Hepatocyte (in vitro differentiated cells): ENCODE measurements at places on chromosomes 13 and 19.

- H3K4me1 ChIP-seq = peaks cover 14% of the 10 kb centered on the region
- no peak overlapping the region for H3K4me3 ChIP-seq
- H3K27ac ChIP-seq = peak overlapping the region; percentile 93
- no peaks in the 10 kb centered on the region for H3K36me3 ChIP-seq
- no peaks in the 10 kb centered on the region for H3K27me3 ChIP-seq
Measured at GRCh38 chr13:110023729-110024644, 237.6 kb upstream of the IRS2 start.

DNA sequence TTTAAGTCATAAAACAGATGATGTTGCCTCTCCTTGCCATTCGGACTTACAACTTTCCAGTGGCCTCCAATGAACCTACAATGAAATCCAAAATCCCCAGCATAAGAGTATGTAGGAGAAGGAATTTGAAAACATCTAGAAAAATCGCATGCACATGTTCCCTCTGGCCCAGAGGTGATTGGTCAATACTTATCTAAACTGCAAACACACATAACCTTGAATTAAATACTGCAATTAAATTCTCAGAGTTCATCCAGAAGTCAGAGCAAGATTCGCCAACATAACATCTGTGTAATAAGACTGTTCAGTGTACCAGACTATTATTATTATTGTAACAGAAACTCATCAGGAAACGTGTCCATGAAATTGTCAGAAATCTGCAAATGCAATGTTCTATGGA is 82.2 kb upstream of the USP29 start:
- no peak for DNase-seq
- no peaks in the 10 kb centered on the region for H3K4me1 ChIP-seq
- no peak overlapping the region for H3K4me3 ChIP-seq
- no peaks in the 10 kb centered on the region for H3K36me3 ChIP-seq
- no peaks in the 10 kb centered on the region for H3K27me3 ChIP-seq

- peak overlapping the region; percentile 56 for H3K27ac ChIP-seq
- DNase-seq = no peak
- H3K4me3 ChIP-seq = no peak overlapping the region
- no peaks in the 10 kb centered on the region for H3K36me3 ChIP-seq
Measured at GRCh38 chr19:48796298-48797083, 14.3 kb downstream of the BCAT2 start.

GRCh38 chr19:41612483-41612882 is 14.4 kb downstream of the CEACAM4 start:
- DNase-seq = no peak
- H3K4me3 ChIP-seq = no peak overlapping the region
- no peaks in the 10 kb centered on the region for H3K27me3 ChIP-seq
- H3K4me1 ChIP-seq = no peaks in the 10 kb centered on the region

DNA sequence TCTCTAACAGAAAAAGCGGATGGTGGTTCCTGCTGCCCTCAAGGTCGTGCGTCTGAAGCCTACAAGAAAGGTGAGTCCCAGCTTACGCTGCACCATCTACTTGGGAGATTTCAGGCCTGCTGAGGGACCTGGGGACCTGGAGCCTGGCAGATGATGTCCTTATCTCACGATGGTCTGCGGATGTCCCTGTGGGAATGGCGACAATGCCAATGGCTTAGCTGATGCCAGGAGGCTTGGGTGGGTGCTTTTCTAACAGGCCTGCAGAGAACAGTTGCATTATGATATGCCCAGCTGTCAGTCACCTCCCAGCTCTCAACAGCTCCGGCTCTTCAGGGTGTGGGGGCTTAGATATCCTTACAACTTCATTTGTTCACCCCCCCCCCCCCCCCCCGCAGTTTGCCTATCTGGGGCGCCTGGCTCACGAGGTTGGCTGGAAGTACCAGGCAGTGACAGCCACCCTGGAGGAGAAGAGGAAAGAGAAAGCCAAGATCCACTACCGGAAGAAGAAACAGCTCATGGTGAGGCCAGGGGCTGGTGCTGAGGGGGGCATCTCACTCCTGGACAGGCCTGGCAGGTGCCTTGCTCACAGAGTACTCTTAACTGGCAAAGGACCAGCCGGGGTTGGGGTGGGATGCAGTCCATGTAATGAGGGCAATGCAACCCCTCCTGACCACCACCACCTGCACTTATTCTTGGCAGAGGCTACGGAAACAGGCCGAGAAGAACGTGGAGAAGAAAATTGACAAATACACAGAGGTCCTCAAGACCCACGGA is 3.8 kb downstream of the RPL13A start:
- H3K4me1 ChIP-seq = peaks cover 25% of the 10 kb centered on the region
- no peak overlapping the region for H3K4me3 ChIP-seq
- no peaks in the 10 kb centered on the region for H3K27me3 ChIP-seq
- no peak for DNase-seq

GRCh38 chr13:63517371-63517770 is 2101.7 kb upstream of the PCDH20 start:
- no peak for DNase-seq
- H3K27me3 ChIP-seq = no peaks in the 10 kb centered on the region
- H3K36me3 ChIP-seq = no peaks in the 10 kb centered on the region
- H3K27ac ChIP-seq = no peak overlapping the region
- H3K4me1 ChIP-seq = no peaks in the 10 kb centered on the region
- H3K4me3 ChIP-seq = no peak overlapping the region

GRCh38 chr13:88979465-88980175 is 1308.4 kb downstream of the SLITRK5 start:
- peak; percentile 9 for DNase-seq
- no peaks in the 10 kb centered on the region for H3K27me3 ChIP-seq
- H3K36me3 ChIP-seq = no peaks in the 10 kb centered on the region
- no peaks in the 10 kb centered on the region for H3K4me1 ChIP-seq
- H3K27ac ChIP-seq = no peak overlapping the region

GRCh38 chr13:24308068-24308445 is 1.3 kb upstream of the C1QTNF9 start:
- DNase-seq = no peak
- H3K36me3 ChIP-seq = no peaks in the 10 kb centered on the region
- no peak overlapping the region for H3K4me3 ChIP-seq
- no peaks in the 10 kb centered on the region for H3K27me3 ChIP-seq
- H3K27ac ChIP-seq = no peak overlapping the region

DNA sequence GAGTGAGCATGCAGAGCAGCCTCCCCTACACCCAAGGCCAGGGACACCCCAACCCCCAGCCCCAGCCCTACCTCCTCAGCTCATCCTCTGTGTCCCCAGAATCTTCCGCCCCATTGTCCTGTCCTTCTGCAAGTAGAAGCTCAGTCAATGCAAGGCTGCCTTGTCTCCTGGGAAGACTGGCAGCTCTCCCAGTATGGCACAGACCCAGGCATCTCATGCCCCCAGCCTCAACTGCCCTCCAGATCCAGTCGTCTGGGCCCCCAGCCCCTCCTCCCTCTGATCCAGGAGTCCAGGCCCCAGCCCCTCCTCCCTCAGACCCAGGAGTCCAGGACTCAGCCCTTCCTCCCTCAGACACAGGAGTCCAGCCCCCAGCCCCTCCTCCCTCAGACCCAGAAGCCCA is 13.0 kb downstream of the ZNF575 start:
- no peak overlapping the region for H3K4me3 ChIP-seq
- H3K27me3 ChIP-seq = no peaks in the 10 kb centered on the region
- H3K36me3 ChIP-seq = no peaks in the 10 kb centered on the region
- no peak overlapping the region for H3K27ac ChIP-seq
- no peak for DNase-seq

GRCh38 chr19:47036097-47036651 is 12.2 kb downstream of the TMEM160 start:
- H3K27me3 ChIP-seq = no peaks in the 10 kb centered on the region
- peak; percentile 61 for DNase-seq
- peak overlapping the region; percentile 78 for H3K27ac ChIP-seq
- no peaks in the 10 kb centered on the region for H3K4me1 ChIP-seq
- H3K36me3 ChIP-seq = no peaks in the 10 kb centered on the region

GRCh38 chr13:74687442-74688182 is 553.4 kb upstream of the KLF12 start:
- no peak for DNase-seq
- no peaks in the 10 kb centered on the region for H3K4me1 ChIP-seq
- H3K27me3 ChIP-seq = no peaks in the 10 kb centered on the region
- H3K27ac ChIP-seq = no peak overlapping the region
- H3K36me3 ChIP-seq = no peaks in the 10 kb centered on the region

- peaks cover 9% of the 10 kb centered on the region for H3K4me1 ChIP-seq
- no peak for DNase-seq
- H3K36me3 ChIP-seq = no peaks in the 10 kb centered on the region
- H3K27me3 ChIP-seq = no peaks in the 10 kb centered on the region
- no peak overlapping the region for H3K4me3 ChIP-seq
- H3K27ac ChIP-seq = no peak overlapping the region
Measured at GRCh38 chr13:43132911-43133310, 109.5 kb downstream of the DNAJC15 start.

- no peaks in the 10 kb centered on the region for H3K4me1 ChIP-seq
- no peaks in the 10 kb centered on the region for H3K36me3 ChIP-seq
- no peaks in the 10 kb centered on the region for H3K27me3 ChIP-seq
- no peak overlapping the region for H3K27ac ChIP-seq
- DNase-seq = no peak
Measured at GRCh38 chr19:42683917-42684513, 56.3 kb downstream of the PSG3 start.

- no peak overlapping the region for H3K4me3 ChIP-seq
- H3K36me3 ChIP-seq = no peaks in the 10 kb centered on the region
- H3K27me3 ChIP-seq = no peaks in the 10 kb centered on the region
Measured at GRCh38 chr13:24127116-24127631, 33.3 kb upstream of the SPATA13 start.

DNA sequence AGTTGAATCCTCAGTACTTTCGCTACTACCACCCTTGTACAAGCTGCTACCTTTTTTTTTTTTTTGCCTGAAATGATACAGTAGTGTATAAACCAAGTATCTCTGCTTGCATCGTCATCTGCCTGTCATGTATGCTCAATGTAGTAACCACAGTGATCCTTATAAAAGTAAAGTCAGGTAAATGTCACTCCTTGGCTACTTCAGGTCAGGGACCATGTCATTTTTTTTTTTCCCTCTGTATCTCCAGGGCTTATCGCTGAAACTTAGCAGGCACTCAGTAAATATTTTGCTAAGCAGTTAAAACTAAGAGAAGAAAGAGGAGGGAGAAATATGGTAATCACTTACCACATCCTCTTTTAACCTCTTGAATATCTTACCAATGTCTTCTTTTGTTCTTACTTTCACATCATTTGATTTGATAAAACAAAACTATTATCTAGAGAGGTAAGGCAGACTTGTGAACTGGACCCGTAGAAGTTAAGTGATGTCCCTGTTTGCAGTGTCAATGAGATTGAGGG is 96.8 kb upstream of the KLF12 start:
- H3K27ac ChIP-seq = no peak overlapping the region
- no peak for DNase-seq
- H3K36me3 ChIP-seq = no peaks in the 10 kb centered on the region
- H3K27me3 ChIP-seq = no peaks in the 10 kb centered on the region

GRCh38 chr19:643736-644135 is 4.1 kb downstream of the FGF22 start:
- no peak overlapping the region for H3K4me3 ChIP-seq
- H3K4me1 ChIP-seq = no peaks in the 10 kb centered on the region
- no peaks in the 10 kb centered on the region for H3K36me3 ChIP-seq
- no peaks in the 10 kb centered on the region for H3K27me3 ChIP-seq
- no peak overlapping the region for H3K27ac ChIP-seq

GRCh38 chr13:48801255-48801654 is 147.5 kb downstream of the CYSLTR2 start:
- DNase-seq = no peak
- no peaks in the 10 kb centered on the region for H3K36me3 ChIP-seq
- no peaks in the 10 kb centered on the region for H3K27me3 ChIP-seq
- H3K27ac ChIP-seq = no peak overlapping the region

DNA sequence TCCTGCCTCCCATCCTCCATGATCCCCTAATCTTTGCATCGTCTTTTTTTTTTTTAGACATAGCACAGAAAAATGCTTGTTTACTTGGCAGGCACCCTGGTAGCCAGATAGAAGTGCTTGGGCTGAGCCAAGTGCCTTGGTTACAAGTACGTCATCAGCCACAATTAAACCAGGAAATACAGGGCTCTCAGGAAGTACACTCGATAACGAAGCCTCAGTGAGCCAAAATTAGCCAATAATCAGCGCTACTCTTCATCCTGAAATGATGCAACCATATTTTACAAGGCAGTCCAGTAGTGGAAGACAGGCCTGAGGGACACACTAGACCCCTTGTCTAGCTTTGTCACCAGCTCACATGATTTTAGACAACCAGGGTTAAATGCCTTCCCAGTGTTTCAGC is 194.0 kb upstream of the NBEA start:
- no peak overlapping the region for H3K4me3 ChIP-seq
- no peaks in the 10 kb centered on the region for H3K36me3 ChIP-seq
- peak overlapping the region; percentile 29 for H3K27ac ChIP-seq
- no peaks in the 10 kb centered on the region for H3K27me3 ChIP-seq
- H3K4me1 ChIP-seq = peaks cover 7% of the 10 kb centered on the region

- H3K27me3 ChIP-seq = peaks cover 91% of the 10 kb centered on the region
- H3K36me3 ChIP-seq = no peaks in the 10 kb centered on the region
Measured at GRCh38 chr13:99973163-99973807, 1.7 kb upstream of the ZIC5 start.

DNA sequence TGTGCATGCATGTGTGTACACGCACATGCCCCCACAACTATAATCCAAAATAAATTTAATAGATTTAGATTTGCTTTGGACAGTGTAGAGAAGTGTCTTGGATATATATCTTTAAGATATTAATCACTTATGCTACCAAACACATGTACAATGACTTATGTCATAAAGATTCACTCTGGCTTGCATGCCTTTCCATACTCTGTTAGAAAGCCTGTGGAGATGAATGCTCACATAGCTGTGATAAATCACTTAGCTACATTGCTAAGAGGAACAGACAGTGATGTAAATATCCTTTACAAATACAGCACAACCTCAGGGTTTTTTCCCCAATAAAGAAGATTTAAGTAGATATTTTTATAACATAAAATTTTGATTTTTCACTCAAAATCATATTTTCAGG is 2484.8 kb upstream of the PCDH20 start:
- no peaks in the 10 kb centered on the region for H3K36me3 ChIP-seq
- H3K27ac ChIP-seq = no peak overlapping the region
- H3K4me1 ChIP-seq = no peaks in the 10 kb centered on the region

DNA sequence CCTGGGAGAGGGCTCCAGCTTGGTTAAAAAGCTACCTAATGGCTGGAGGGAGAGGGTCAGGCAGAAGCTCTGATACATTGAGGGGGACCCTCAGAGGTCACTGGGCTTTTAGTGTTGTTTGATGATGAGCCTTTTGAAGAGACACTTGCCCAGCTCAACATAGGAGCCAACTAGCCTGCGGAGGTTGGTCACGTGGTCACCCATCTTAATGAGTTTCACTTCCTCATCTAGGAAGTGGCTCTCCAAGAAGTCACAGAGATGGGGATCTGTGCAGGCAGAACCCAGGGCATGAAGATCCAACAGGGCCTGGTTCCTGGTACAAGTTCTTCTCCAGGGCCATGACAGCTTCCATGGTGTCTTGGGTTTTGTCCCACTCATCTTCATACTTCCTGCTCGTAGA is 33.4 kb downstream of the IPO5 start:
- H3K27ac ChIP-seq = no peak overlapping the region
- H3K4me3 ChIP-seq = no peak overlapping the region
- H3K27me3 ChIP-seq = no peaks in the 10 kb centered on the region
- no peak for DNase-seq
- no peaks in the 10 kb centered on the region for H3K36me3 ChIP-seq

- H3K4me1 ChIP-seq = no peaks in the 10 kb centered on the region
- no peak overlapping the region for H3K4me3 ChIP-seq
- no peaks in the 10 kb centered on the region for H3K27me3 ChIP-seq
- H3K36me3 ChIP-seq = no peaks in the 10 kb centered on the region
Measured at GRCh38 chr13:85080691-85081090, 718.5 kb downstream of the SLITRK6 start.
